Stimulated activated CD8-positive, alpha-beta memory T cell treated with anti-CD3 and anti-CD28 coated beads, Interleukin-2, amount 100 ng/mL, for 48 hours (primary cell): ENCODE measurements at places on chromosomes 4 and X.

- no peak for DNase-seq
These were observed 8.9 kb upstream of the NAP1L5 start for GRCh38 chr4:88706574-88706973.

GRCh38 chrX:31836479-31836878 is 764.6 kb upstream of the FTHL17 start:
- no peak for DNase-seq

- peak; percentile 10 for DNase-seq
These were observed 1.7 kb downstream of the ARAF start for GRCh38 chrX:47562615-47563243.

DNA sequence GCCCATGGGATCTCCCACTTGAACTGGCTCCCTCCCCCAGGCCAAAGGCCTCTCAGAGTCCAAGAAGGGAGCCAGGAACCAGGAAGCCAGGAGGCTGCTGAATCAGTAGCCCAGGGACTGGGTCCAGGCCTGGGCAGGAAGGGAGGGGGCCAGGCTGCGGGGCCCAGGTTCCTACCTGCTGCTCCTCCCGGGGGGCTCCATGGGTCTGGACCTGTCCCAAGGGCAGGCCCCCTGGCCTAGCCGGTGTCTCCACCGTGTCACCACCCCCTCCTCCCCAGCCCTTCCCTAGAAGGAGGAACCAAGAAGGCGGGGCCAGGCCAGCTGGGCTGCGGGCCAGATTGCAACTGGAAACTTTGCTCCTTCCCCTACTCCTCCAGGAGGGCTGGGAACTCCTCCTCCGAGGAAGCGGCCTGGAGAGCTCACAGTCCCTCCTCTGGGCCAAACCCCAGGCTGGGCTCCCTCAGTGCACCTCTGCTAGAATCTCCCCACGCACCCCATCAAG is at the start of gene IQSEC2:
TSS of gene IQSEC2 (minus strand) at position 264 of the 502 bp plus-strand sequence.
- DNase-seq: no peak
